ENCODE measurements at places on chromosomes 7 and 10.
A peak's percentile ranks its signal among the peaks of the same experiment; 100 is the strongest.

DNA sequence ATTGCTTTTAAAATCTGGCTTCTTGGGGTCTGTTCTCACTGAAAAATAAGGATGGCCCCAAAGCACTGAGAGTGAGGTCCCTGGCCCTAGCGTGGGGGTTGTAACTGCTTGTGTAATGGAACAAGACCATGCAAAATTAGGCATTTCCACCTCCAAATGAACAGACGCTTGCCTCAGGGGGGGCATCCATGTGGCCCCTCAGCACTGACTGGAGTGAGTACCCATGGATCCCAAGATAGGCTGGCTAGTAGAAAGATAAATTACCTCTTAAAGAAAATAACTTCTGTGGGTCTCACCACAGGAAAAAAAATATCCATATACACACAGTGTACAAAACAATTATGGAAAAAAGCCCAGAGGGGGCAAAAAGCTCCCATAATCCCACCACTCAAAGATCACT is 15.2 kb upstream of the CPA1 start:
- no peak for DNase-seq

- peak; percentile 95 for DNase-seq
Measured at GRCh38 chr10:12720217-12720981, 281.1 kb downstream of the CCDC3 start.

DNA sequence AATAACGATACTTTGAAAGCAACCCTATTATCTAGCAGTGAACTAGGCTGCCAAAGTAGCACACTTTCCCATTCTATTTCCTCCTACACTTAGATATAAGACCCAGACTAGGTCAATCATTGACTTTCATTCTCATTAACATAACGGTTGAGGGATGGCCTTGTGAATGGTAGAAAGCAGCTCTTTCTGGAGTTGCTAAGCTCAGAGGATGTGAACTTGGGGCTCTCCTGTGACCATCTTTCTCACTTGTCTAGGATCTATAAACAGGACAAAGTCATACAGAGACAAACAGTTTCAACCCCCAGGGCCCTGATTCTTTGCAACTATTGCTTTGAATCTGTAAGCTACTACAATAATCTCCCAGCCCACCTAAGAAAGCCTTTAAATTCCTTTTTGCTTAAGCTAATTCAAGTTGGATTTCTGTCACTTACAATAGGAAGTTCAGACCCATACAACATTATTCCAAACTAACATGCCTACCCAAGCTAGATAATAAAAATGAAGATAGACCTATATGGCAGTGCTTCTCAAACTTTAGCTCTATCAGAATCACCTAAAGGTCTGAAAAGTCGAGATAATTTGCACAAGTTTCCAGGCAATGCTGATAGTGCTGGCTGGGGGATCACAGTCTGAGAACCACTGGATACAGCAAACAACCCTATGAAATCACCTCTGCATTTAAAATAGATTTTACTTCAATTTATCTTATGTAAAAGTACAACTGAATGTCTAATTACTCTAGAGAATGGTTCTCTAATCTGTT is 16.7 kb downstream of the P4HA1 start:
- no peak for DNase-seq

DNA sequence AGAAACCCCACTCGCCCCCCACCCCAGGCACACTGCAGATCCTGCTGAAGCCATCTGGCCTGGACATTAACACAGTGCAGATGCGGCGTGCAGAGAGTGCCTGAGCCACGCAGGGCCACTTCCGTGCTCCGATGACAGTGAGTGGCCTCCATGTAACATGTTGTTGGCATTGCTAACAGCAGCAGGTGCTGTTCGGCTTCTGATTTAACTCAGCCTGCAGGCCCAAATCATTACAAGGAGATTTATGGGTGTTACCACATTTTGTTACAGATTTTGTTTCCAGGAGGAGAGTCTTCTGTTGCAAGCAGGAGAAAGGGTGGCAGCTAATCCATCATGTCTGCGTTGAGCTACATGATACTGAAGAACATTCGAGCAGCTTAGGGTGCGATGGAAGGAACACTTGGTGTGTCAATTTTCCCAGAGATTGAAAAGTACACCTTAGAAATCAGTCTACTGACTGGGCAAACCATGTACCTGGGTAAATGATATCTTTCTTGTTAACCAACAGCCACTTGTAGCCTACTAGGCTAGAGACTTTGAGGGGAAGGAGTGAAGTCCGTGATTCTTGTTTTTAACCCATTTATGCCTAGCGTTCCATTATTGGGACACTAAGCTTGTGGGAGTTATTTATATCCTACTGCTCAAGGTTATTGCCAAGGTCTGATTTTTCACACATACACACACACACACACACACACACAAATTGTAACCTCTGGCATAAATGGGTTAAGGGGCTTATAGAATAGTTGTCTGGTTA is 90.0 kb downstream of the JCAD start:
- DNase-seq, result no peak

GRCh38 chr10:131854579-131855335 is 46.1 kb upstream of the PPP2R2D start:
- no peak for DNase-seq

DNA sequence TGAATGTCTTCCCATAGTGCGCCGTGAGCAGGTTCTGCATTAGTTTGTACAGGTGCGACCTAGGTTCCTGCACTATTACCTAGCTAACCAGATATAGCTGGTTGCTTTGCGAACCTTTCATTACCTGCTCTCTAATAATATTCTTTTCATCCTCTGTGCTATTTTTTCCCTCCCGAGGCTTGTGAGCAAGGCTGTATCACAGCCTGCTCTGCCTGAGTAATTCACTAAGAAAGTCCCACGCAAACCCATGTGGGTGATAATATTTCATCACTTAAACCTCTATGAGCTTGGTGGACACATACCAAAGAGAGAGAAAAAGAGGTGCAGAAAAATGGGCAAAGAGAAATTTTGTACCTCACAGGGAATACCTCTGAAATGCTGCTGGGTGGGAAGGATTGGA is 8.4 kb downstream of the INHBA start:
- DNase-seq, result no peak
